Activated T-helper 1 cell treated with Interleukin-2 at 50 U/mL for 16 hours (primary cell): ENCODE measurements at places on chromosomes 6 and 20.

DNA sequence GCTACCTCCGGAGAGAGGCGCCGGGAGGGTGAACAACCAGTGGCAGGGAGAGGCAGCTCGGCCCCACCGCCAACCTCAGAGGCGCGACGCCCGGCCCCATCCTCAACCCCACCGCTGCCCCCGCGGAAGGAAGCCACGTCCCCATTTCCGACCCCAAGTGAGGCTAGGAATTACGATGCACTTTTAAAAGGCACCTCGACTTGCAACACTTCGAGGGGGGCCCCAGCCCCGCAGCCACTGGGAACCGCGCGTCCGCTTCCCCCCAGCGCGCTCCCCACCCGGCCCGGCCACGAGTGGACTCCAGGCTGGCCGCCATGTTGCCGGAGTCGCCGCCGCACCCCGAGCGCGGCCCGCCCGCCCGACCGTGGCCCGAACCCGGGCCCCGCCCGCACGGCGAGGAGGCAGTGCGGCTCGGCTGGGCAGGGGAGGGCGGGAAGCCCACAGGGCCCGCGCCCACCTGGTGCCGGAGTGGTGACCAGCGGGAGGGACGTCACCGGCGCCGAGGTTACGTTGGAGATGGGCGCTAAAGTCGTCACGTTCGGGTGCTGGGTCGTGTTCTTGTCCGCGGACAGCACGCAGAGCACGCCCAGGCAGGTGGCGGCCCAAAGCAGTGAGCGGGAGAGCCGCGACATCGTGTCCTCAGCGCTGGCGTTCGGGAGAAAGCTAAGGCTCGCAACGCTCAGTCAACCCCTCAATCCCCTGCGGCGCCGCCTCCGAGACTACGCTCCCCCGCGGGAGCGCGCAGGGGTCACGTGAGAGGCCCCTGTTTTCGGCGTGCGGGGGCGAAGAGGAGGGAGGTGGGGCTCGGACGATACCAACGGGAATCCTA is at the start of gene CD164:
TSS of gene CD164 (minus strand) at position 721 of the 829 bp plus-strand sequence. CDS start at position 632, 89 bp downstream.
- DNase-seq = peak; percentile 90

- no peak for DNase-seq
Observed at GRCh38 chr6:113995634-113996033, 24.7 kb upstream of the HDAC2 start.

- no peak for DNase-seq
Observed at GRCh38 chr6:155185544-155185943, 78.3 kb upstream of the CLDN20 start.

DNA sequence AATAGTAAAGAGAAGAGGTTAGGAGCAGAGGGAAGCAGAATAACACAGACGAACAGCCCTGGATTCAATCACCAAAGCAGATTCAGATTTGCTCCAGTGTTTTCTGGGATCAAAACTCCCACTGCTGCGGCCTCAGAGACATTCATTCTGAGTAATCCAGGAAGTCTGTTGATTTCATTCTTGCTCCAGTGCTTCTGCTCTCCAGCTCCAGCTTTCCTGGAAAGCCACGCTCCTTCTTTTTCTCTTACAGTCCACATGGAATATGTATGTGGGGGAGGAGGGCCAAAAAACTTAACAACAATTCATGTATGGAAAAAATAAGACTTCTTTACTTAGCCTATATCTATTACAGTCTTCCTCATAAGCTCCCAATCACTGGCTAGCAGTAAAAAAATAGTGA is 26.4 kb upstream of the UST start:
- DNase-seq = no peak

- no peak for DNase-seq
Observed at GRCh38 chr20:17867131-17867925, 101.3 kb downstream of the SNX5 start.

- DNase-seq = no peak
Observed at GRCh38 chr20:34834459-34834893, 9.0 kb upstream of the NCOA6 start.

DNA sequence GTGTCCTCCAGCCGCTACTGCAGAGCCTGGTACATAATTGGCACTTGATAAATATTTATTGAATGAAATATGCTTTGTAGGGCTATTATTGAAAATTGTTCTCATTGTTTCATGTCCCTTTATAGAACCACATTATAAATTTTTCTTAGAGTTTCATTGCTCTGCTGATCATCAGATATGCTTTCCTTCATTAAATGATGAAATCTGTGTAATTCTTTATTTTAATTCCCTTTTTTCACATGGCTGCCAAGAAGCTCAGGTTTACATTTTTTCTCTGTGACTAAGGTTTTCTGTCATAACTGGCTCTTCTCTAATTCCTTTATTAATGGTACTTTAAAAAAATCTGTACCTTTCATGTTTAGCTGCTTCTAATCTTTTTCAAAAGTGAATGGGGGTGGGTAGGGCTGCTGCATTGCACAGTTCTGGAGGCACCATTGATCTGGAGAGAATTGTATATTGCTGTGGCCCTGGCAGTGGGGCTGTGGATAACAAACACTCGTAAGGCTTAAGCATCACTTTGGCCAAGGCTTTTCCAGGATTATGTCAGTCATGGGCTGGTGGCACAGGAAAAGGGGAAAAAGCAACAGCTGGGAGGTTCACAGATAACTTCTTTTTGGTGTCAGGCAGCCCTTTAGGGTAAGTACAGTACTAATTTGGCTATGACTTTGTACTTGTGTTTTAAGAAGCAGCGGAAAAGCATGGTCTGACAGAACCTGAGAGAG is 43.8 kb downstream of the ARFGEF2 start:
- DNase-seq = no peak

DNA sequence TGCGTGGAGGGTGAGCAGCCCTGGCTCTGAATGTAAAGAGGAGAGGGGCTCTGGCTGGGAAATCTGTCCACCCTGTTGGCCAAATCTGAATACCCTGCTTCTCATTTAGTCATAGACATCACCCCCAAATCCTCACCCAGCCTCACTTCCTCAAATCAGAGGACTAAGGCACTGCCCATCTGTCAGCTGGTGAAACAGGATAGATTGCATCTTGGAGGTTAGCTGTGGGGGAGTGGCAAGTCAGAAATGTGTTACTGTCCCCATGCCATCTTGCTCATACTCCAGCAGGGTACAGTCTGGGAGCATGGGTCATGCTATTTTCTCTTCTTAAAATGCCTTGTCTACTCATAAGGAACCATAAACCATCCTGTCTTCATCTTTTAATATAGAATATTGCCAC is 9.5 kb upstream of the DTNBP1 start:
- no peak for DNase-seq

- DNase-seq = peak; percentile 58
Observed at GRCh38 chr6:29723666-29724588, 693 bp downstream of the HLA-F start.

DNA sequence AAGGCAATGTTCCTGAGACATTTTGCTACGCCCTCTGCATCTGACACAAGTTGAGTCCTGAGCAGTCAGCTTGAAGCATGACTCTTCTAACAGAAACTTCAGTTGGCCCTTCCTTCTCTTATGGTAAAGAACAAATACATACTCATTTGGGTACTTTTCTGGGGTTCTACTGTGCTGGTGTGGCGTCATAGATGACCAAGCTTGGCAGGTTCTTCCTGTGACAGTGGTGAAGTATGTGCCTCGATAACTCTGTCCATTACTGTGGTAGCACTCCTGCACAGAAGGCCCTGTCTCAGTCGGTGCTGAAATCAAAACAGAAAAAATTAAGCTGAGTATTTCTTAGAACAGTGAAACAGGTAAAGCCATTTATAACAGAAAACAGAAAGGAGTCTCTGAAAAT is 152.5 kb downstream of the SLC22A3 start:
- DNase-seq = no peak

GRCh38 chr20:23340524-23340923 is 10.1 kb upstream of the NXT1 start:
- DNase-seq = no peak

- DNase-seq = no peak
Observed at GRCh38 chr6:17536586-17536985, 63.5 kb upstream of the FAM8A1 start.

DNA sequence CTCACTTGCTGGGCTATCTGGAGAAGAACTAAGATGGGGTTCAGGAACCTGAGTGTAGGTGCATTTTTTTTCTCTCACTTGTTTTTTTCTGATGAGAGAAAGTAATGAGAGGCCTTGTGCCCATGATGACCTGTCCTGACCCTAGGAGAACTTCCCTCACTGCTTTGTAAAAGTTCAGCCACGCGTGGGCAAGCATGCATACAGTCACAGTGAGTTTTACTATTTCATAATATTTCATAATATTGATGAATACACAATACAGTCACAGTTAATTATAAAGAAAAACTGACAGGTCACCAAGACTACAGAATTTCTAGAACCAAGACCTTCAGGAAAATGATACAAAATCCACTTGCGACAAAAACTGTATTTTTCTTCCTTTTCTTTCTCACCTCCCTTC is 111.8 kb downstream of the MAP7 start:
- no peak for DNase-seq

DNA sequence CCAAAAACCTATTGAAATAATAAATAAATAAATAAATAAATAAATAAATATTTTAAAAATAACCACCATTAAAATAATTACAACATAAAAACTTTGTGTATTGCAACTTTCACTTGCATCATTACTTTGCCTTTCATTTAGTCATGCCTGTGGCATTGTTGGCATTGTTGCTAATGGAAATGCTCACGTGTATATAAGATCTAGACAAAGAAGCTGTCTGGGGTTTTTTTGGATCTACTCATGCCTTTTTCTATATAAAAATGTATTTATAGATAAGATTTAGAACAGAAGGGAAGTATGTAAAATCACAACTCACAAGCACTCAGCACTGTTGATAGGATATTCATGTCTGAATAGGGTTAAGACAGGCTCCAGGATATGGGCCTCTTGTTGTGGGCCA is 27.9 kb downstream of the GFRA4 start:
- DNase-seq = no peak

GRCh38 chr20:32484958-32485769 is 100.0 kb downstream of the NOL4L start:
- DNase-seq = peak; percentile 66

DNA sequence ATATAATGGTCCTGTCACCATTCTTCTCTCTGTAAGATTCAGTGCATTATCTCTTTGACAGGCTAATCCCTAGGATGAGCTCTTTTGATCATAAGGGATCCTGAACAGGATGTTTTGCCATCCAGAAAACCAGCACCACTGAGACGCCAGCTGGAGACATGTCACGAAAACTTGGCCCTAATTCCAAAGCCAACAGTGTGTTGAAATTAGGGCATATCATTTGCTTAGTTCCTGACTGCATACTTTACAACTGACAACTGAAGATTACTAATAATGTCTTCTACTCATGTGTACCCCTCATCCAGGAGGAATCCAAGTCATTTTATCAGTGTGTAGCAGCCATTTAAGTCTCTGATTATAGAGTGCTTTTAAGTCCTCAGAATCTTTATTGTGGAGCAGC is 243.6 kb downstream of the KCNQ5 start:
- DNase-seq = no peak

GRCh38 chr6:140027219-140027618 is 652.8 kb upstream of the CITED2 start:
- DNase-seq = no peak

DNA sequence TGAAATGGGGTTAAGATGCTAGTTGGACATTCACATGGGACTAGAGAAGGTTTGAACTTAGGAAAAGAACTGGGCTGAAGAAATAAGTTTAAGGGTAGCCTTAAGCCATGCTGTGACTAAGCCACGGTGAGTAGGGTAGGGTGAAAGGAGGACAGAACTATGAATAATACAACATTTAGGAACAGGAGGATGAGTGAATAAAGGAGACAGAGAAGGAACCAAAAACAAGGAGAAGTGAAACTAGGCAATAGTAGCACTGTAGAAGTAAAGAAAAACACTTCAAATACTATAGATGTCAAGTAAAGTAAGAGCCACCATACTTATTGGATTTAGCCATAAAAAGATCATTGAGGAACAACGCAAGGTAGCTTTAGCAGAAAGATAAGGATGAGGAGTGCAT is 111.2 kb downstream of the KCNQ5 start:
- DNase-seq = no peak

GRCh38 chr20:31565699-31566318 is 39.3 kb upstream of the ID1 start:
- no peak for DNase-seq

DNA sequence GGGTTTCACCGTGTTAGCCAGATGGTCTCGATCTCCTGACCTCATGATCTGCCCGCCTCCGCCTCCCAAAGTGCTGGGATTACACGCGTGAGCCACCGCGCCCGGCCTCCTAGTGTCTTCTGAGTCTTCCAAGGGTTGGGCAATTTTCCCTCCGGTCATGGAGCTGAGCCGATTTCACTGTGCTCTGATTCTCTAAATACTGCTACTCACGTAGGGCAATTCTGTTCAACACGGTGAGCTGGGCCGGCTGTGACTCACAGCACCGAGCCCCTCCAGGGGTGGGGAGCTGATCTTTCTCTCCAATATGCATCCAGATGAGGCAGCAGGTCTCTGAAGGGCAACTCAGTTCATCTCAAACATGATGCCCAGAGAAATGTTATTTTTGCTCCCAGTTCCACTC is 71.6 kb upstream of the CD93 start:
- DNase-seq = no peak

DNA sequence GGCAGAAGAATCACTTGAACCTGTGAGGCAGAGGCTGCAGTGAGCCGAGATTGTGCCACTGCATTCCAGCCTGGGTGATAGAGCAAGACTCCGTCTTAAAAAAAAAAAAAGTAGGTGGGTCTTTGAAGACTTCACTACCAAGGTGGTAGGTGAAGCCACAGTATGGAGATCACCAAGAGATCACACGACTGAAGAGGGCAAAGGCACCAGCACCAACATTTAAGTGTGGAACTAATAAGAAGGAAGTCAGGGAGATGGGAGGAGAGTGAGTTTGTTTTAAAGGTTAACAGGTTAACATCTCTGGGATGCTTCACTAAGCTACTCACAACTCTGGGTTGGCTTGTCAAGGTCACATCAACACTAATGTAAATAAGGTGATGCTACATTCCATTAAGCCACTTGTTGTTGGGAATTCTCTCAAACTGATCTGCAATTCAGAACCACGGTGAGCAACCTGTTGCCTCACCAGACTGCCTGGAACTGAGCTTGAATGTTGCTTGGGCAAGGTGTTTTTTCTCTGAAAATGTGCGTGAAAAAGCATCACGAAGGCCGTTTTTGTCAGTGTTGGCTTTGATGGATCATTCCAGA is 48.7 kb downstream of the KCTD20 start:
- no peak for DNase-seq

- no peak for DNase-seq
Observed at GRCh38 chr20:47354714-47355488, 1.6 kb downstream of the ZMYND8 start.

GRCh38 chr6:87419266-87419665 is 11.5 kb downstream of the CFAP206 start:
- DNase-seq = no peak

DNA sequence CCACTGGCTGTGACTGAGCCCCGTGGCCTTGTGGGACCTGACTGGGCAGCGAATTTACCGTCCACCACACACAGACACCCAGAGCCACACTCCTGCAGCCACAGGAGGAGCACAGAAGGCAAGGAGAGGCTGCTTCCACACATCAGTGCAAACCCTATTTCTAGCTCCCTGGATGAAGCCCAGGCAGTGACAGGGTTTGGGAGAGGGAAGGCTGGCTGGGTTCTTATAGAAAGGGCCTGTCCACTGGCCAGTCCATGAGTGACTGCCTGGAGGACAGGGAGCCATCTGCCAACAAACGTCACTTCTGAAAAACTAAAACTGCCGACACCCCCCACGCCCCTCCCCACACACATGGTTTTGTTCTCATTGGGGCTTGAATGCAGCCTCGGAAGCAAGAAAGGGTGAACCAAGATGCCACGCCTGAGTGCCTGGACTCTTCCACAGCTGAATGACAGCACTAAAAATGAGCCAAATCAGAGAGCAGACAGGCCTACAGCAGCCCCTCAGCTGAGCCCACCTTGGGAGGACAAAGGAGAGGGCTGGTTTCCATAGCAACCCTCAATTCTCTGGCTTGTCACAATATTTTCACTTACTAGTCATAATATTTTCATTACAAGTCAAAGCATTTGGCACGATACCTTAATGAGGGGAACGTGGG is 38.4 kb downstream of the RRBP1 start:
- DNase-seq = no peak
